Caki2 (cell line): ENCODE measurements at places on chromosomes 4 and X. TPM values are rescaled to one million over a fixed set of nuclear protein-coding genes. Genes with fewer than 3 reads are reported as not detected.

GRCh38 chr4:110152386-110152785 lies 46.0 kb downstream of the ELOVL6 start:
- no peak for DNase-seq

- DNase-seq: no peak
These were observed 50.4 kb downstream of the SORBS2 start for GRCh38 chr4:185761352-185762235.

GRCh38 chr4:147813973-147814372 lies 82.1 kb downstream of the ARHGAP10 start:
- no peak for DNase-seq

- DNase-seq: no peak
These were observed 97.5 kb upstream of the STOX2 start for GRCh38 chr4:183807420-183808096.

GRCh38 chrX:9369802-9370291 lies 95.0 kb upstream of the TBL1X start:
- no peak for DNase-seq

Gene CPE
- 0.78 and 4.7 TPM in 2 replicates for total RNA-seq

GRCh38 chrX:13938051-13938828 lies 91.5 kb downstream of the GEMIN8 start:
- DNase-seq: no peak

- DNase-seq: no peak
These were observed 15.4 kb downstream of the GASK1B start for GRCh38 chr4:158157412-158157811.

Gene GPR82
- total RNA-seq: not detected in 2 replicates

Gene NEK1
- 2.7 and 6.5 TPM in 2 replicates for total RNA-seq

- DNase-seq: no peak
These were observed 40.4 kb downstream of the FOXR2 start for GRCh38 chrX:55663584-55663983.

DNA sequence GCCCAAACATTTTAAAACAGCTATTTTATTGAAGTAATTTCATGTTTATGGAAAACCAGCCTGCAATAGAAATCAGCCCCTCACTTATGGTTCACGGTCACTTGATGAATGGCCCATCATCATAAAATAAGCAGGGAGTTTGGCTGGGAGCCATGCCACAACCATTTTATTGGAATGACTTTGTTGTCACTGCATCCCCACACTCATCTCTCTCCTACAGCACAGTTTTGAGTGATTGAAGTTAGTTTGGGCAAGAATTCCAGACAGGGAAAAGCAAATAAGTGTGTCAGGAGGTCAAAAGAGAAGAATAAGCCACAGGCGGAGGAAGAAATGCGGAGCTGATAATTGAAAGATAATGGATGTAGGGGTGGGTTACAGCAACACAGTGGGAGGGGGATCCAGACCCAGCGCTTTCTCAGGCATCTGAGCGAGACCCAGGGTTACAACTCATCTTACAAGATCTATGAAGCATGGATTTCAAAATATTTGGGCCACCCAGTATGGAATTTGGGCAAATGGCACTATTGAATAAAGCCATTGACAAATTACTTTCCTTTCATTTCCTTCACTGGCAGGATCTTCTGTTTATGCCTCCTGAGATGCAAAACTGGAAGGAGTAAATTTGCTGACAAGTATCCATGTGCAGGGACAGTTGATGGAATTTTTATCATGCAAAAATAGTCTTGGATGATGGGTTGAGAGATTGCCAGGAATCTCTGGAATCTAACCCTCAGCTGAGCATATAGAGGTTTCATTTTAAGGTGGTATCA lies 100.8 kb downstream of the SHROOM3 start:
- peak; percentile 91 for DNase-seq

DNA sequence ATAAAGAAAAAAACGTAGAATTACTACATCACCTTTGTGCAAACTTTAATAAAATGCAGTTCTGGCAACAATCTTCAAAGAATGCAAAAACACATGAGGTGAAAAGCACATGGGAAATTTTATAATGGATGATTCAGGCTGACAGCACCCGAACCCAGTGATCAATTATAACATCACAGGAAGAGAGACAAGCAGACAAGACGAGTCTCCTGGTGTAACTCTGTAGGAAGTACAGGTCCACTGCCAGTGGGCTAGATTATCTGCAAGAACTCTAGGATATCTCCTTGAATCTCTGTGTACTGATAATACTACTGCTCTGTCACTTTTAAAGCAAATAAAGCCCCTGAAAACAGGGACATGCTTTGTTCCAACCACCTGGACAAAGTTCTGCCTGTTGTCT lies 58.9 kb upstream of the NXF3 start:
- no peak for DNase-seq

Gene TMPRSS11A
- total RNA-seq: not detected in 2 replicates

DNA sequence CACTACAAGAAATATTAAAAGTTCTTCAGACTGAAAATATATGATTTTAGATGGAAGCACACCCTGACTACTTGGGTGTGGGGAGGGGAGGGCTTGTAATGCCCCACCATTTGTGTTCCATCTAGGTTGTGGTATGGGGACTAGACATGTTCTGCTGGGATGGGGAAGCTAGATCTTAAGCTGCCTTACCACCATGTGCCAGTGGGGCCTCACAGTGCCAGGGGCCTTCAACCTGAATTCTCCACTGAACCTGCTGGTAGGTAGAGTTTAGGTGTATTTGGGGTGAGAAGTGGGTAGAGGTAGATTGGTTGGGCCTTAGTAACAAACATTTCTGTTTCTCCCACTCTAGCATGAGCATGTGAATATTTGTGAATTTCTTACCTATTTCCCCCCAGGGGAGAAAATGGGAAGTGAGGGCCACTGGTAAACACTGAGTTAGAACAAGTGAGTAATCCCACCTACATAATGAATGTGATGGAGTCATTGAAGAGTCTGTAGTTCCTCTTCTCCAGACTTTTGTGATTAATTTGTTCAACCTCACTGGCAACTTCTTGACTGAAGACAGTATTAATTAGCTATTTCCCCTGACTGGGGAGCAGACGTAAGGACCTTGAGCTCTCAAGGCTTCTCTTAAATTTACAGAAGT lies 44.0 kb downstream of the BRCC3 start:
- no peak for DNase-seq

DNA sequence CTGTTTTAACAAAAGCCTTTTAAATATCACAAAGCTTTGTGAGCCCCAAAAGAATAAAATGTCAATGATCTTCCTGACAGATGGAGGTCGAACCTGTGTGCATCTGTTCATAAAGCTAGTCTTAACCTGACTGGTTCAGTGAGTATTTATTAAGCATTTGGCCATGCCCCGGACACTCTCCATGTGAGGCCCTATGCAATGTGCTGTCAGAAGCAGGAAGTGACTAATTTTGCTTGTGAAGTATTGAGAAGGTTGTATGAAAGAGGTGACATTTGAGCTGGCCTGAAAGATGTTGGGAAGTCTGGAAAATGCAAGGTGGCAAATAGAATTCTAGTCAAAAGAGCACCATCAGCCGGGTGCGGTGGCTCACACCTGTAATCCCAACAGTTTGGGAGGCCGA lies 171.4 kb downstream of the MSL3 start:
- DNase-seq: no peak

Gene CXorf58
- not detected in 2 replicates for total RNA-seq

Gene ITIH6
- not detected in 2 replicates for total RNA-seq

DNA sequence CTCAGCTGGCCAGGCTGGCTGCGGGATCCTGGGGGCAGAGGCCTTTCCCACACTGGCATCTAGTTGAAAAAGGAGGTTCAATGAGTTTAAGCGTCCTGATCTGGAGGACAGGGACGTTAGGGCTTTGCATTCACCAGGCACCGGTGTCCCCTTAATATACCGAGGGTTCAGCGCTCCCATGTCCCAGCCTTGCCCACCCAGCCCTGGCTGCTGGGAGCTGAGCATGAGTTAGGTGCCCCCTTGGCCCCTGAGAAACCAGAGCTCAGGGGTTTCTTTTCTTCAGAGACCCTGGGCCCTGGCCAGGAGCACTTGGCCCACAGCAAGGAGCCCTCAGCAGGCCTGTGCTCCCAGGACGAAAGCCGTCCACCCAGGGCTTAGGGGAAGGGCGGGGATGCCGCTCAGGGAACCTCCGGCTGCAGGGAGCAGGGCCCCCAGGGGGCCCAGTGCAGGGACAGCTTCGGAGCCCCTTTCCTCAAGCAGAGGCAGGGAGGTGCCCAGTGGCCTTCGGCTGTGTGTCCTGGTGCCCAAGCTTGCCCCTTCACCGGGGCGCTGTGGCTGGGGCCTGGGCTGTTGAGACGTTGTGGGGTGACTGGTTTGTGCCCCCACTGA lies 20.9 kb upstream of the DUSP9 start:
- no peak for DNase-seq

DNA sequence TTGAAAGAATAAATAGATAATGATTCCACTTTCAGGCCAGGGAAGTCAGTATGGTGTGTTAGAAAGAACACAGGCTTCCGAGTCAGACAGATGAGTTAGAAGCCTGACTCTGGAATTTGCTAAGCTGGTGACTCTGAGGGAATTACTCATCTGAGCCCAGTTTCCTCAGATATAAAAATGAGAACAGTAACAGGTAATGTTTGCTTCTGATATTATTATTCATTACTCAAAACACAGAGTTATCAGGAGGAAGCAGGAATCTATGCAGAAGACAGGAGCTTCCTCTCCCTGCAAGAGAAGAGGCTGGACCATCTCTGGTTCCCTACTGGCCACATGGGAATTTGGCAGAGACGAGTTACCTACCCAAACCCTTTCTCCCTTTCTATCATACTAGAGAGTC lies 163.1 kb downstream of the EVC2 start:
- DNase-seq: no peak

GRCh38 chr4:978957-979701 lies 5.8 kb upstream of the DGKQ start:
- no peak for DNase-seq

- DNase-seq: no peak
These were observed 435.0 kb downstream of the MAGEE1 start for GRCh38 chrX:76862509-76862908.

DNA sequence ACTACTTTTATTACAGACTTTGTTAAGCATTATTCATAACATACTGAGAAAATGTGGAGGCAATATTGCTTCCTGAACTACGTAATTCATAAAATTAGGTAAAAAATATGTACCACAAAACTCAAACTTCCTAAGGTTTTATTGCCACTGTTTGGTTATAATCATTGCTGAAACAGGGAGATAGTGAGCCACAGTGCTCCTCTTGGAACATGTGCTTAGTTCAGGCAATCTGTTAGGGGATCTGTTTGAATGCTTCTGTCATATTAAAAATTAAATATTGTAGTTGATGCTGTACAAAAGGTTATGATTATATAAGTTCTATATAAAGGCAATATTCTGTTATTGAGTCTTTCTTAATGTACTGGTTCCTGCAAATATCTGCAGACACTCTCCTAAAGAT lies 480.7 kb downstream of the GRXCR1 start:
- no peak for DNase-seq

Gene MAGEA8
- not detected in 2 replicates for total RNA-seq

Gene CEP135
- 0.81 and 5.2 TPM in 2 replicates for total RNA-seq

- peak; percentile 49 for DNase-seq
These were observed 25.4 kb downstream of the ELOVL6 start for GRCh38 chr4:110172972-110173371.

DNA sequence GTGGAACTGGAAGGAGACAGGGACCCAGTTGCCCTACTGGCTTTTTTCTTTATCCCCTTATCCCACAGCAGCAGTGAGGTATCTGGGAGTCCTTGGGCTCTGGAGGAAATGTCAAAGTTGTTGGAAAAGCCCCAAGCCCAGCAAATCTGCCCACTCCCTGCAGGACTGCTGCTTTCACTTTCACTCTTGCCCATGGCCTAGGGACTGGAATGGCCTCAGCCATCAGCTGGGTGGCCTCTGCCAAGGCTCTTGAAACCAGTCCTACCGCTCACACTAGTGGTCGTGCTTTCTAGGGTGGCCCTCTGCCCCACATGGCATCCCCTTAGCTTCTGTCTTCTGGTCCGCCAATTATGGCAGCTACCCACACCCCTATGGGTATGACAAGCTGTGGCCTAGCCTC lies 9.7 kb upstream of the RHOXF1 start:
- no peak for DNase-seq

- DNase-seq: no peak
These were observed 822 bp upstream of the SGMS2 start for GRCh38 chr4:107823870-107824349.

DNA sequence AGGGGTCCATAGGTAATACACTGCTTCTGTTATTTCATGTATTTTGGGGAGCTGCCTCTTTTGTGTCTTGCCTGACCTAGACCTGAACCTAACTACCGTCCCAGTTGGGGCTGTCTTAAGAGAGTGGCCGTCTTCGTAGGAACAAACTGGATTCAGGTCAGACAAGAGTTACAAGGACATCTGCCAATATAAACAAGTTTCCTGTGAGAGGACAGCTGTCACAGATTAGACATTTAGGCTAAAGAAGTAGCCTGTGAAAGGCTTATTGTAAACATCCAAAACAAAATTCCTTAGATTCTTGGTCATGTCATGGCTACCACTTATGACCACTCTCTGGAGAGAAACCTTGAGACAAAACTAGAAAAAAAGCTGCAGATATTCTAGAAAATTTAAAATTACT lies 797.6 kb upstream of the AADAT start:
- DNase-seq: no peak

Gene RBM47
- 45.5 and 54.3 TPM in 2 replicates for total RNA-seq

- DNase-seq: no peak
These were observed 102.5 kb downstream of the DDIT4L start for GRCh38 chr4:100087743-100088142.

DNA sequence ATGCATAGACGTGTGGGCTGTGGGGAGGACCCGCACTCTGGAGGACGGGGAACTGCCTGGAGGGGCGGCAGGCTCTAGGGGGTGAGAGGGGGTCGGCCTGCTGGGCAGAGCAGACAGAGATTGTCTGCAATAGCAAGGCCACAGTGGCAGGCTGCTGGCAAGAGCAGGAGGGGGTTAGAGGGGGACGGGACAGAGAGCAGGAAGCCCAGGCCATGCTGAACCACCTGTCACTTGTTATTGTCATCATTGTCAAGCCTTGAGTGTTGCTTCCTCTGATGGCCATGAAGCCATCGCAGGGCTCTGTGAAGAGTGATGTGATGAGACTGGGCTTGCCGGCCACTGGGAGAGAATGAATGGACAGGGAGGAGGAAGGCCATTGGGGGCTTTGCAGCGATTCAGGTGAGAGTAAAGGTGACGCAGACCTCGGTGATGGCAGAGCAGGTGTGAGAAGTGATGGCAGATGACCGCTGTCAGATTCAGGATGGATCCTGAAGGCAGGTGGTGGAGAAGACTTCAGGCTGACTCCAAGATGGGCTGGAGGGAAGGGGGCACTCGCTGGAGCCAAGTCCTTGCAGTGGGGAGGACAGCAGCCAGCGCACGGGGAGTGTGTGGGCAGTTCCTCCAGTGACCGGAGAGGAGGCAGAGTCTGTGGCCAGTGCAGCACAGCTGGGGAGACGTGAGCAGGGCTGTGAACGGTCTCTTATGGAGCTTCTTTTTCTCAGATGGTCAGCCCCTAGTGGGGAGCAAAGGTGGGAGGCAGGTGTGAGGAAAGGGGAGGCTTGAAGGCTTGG lies 43.6 kb downstream of the HTT-AS start:
- DNase-seq: no peak
